Erythroblast (primary cell): ENCODE measurements at places on chromosomes 12 and 14.

DNA sequence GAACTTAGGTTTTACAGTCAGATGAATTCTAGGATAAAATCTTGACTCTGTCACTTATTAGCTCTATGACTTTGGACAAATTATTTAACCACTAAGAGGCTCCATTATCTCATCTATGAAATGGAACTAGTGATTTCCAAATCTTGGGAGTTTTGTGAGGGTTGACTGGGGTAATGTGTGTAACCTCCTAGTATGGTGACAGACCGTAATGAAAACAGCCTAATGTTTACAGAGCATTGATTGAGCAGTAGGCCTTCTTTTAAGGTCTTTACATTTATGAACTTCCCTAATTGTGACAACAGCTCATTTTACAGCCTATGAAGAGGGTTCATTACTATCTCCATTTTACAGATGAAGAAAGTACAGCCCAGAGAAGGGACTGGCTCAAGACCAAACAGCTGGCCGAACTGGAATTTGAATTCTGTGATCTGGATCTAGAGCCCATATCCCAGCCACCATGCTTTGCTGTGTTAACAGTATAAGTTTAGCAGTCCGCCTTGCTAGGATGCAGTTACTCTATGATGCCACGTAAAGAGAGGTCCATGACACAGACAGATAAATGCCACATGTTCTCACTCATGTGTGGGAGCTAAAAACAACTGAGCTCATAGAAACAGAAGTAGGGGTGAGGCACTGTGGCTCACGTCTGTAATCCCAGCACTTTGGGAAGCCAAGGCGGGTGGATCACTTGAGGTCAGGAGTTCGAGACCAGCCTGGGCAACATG is 9.1 kb upstream of the FBXL14 start:
- no peak for DNase-seq

- DNase-seq = no peak
Measured at GRCh38 chr12:98828802-98829600, 183.9 kb downstream of the APAF1 start.

DNA sequence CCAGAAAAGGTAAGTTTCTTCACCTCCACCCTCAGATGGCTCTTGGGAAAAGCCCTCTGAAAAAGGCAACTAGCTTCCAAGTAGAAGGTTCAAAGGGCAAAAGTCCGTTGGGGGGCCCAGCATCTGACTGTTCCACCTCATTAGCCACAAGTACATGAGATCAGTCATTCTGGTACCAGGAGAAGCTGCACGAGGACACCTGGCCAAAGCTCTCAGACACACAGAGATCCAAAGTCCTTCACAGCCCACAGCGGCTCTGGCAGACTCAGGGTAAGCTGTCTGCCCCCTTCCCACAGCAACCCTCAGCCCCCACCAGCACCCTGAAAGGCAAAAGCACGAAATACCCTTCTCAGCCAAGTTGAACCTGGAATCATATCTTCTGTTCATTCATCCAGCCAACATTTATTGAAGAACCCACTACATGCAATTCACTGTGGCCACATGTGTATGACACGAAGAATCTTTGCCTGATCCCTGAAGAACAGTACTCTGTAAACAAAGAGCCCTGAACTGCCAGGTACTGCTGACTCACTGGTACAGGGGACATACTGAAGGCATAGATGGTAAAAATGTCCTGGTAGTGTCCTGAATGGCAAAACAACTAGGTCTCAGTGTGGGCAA is 19.0 kb downstream of the SLC7A7 start:
- no peak for DNase-seq

- DNase-seq = no peak
Measured at GRCh38 chr12:24770821-24771220, 178.1 kb downstream of the BCAT1 start.

DNA sequence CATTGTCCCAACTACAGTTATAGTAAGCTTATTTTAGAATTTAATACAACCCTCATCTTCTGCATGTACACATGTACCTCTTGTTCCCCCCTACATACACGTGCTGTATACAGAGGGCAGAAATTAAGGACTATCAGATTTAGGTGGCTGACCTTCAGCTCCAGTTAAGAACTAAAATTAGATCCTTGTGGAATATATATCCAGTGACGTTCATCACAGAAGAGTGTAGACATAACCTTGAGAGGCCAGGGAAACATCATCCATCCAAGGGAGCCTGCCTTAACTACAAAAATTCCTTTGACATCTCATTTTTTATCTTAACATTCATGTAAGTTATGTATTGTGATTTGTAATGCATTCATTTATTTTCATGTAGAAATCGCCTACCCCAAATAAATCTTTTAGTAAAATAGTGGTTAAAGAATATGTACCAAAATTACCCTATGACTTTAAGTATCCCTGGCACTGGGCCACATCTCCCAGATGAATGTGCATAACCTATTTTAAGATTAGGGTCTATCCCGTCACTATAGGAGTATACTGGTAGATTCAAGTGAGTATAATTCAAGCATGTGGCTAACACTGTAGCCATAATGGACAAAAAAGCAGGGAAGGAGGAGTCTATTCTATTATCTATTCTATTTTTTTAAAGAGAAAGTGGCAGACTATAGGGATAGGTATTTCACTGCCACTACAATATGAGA is 27.5 kb downstream of the RIC8B start:
- DNase-seq = peak; percentile 3

DNA sequence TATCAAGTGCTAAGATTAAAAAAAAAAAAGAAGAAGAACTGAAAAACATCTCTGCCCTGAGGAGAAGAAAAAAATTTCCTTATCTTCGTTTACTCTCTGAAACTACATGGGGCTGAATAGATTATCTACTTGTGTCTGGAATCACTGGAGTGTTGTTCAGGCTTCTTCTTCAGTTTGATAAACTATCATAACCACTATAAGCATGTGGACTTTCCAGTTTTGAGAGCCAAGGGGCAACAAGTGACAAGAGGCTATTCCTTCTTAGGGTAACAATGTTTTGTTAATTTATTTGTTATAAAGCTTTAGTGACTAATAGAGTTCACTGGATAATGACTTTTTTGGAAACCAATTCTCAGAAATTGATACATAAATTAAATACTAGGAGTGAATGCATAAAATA is 19.9 kb upstream of the RASSF8 start:
- no peak for DNase-seq

- no peak for DNase-seq
Measured at GRCh38 chr12:49909826-49910225, 6.1 kb upstream of the FAIM2 start.

- peak; percentile 81 for DNase-seq
Measured at GRCh38 chr12:125110641-125111360, 45.6 kb downstream of the AACS start.

GRCh38 chr12:1348606-1349005 is 245.8 kb downstream of the FBXL14 start:
- no peak for DNase-seq

DNA sequence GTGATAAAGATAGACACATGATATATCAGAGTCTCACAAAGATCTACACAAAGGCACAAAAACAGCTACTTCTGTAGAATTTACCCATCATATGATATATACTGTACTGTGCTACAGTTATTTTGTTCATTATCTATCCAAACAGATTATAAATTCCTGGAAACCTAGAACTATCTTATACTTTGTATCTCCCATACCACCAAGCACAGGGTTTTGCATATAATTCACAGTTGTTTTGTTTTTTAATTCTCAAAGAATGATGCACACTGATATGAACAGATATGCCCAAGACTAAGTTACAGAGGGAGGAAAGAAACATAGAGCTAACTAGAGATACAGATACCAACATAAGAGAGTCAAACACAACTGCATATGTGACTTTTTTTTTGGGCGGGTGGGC is 3.4 kb downstream of the PRKAG1 start:
- DNase-seq = peak; percentile 55

DNA sequence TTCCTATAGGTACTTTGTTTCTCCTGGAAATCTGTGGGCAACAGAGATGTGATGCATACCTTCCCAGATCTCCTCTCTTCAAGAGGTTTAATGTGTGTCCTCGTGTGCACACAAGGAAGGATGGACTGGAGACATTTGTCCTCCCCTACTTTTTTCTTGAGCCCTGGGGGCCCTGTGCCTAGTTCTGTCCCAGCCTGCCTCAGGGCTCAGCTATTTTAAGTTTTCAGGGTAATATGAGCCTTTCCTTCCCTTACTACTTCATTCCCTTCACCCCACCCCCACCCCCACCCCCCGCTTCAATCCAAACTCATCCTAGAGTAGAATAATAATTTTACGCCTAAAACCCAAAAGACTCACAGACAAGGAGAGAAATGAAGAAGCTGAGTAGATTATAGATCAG is 446 bp downstream of the STAC3 start:
- no peak for DNase-seq

DNA sequence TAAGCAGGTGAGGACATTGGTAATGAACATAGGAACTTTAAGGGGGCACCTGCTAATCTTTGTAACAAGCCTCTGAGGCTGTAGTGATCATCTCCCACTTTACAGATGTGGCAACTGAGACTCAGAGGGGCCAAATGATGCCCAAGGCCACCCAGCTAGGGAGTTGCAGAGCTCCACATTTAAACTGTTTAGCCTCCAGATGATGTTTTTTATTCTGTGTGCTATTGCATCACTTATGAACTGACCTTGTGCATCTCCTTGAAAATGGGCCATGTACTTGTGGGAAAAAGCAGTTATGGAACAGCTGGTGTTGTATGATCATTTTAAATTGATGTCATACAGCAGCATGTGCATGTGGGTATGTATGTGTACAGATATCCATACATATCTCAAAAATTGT is 41.4 kb downstream of the TPCN1 start:
- DNase-seq = peak; percentile 13

DNA sequence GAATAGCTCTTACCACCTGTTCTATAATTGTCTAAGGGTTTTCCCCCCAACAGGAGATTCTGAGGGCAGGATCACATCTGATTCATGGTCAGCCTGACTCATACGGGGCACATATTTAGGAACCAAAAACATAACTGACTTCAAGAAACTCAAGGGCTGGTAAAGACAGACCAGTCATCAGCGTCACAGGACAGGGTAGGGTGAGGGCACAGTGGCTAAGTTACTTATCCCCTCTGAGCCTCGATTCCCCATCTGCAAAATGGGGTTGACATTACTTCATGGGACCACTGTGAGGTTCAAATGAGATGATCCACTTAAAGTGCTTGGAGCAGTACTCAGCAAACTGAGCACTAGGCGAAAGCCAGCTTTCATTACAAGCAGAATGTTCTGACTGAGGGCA is 606 bp downstream of the CINP start:
- DNase-seq = peak; percentile 60

- DNase-seq = peak; percentile 61
Measured at GRCh38 chr14:24231263-24232120, 675 bp downstream of the NEDD8 start.

DNA sequence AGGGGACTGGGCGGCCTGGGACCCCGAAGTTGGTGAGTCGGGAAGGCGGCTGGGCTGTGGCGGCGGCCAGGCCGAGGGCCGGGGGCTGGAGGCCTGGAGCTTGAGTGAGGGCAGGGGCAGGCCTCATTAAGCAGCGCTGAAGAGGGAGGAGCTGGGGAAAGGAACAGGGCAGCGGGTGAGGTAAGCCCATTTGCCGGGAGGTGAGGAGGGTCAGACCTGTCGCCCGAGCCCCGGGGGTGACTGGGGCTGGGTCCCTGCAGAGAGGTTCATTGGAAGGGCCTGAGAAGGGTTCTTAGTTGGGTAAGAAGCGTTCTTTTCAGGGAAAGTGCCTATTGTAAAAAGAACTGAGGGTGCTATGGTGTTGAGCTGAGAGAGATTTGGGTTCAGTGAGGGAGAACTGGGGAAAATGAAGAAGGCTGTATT is 441 bp downstream of the RAB5B start:
- peak; percentile 69 for DNase-seq

GRCh38 chr14:72049462-72049861 is 117.2 kb downstream of the RGS6 start:
- peak; percentile 29 for DNase-seq

DNA sequence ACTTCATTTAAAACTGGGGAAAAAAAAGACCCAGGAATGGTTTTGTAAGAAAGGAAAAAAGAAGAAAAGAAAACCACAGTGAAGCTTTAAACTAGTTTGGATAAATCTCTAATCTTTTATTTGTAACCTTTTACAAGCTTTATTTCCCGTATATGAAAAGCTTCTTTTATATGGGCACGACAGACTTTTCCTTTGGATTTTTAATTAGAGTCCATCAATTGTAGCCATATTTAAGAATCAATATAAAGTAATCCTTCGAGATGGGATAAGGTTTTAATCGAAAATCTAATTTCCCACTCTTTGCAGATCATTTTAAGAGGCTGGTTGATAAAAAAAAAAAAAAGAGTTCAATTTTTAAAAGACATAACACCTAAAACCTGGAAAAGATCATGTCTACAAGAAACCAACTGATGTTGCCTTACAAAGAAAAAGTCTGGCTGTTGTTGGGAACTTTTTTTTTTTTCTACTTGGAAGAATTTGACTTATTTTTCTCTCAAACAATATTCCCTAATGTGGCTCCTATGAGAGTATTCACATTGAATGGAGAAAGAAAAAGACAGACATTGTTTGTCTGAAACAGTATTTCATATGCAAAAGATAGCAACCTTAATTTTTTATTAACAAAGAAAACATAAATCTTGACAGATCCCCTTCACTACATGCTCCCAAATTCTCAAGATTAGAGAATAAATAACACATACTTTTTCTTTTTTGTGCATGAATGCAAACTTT is 4.9 kb upstream of the OTX2 start:
- DNase-seq = no peak

DNA sequence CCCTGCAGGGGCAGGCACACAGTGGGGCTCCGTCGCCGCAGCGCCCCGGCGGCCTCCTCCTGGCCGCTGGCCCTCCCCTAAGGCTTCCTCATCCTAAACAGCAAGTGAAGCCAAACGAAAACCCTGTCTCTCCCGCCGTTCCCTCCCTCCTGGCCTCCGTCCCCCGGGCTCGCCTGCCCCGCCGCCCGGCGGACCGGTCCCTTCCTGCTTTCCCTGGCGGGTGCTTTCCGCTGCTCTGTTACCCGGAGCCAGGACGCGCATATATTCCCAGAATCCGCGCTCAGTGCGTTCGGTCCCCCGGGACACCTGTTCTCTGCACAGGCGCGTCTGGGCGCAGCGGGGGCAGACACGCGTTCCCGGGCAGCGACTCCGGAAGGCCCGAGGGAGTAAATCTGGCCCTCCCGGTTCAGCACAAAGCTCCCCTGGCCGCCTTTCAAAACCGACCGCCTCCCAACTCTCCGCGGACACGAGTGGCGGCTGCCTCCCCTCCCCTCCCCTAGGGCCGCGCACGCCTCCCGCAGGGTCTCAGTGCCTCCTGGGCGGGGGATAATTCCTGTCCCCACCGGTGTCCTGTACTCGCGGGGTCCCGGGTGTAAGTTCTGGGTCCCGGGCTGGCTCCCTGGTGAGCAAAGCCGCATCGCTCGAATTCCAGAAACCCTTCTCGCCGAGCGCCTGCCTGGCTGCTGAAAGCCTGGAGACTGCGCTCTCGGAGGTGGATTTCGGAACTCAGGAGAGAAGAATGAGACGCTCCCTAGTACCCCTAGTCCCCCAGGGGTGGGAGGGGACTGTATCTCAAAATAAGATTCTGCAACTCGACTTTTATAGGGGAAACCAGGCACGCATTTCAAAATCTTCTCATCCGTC is 21.4 kb upstream of the CEP170B start:
- DNase-seq = no peak

GRCh38 chr12:131075611-131076010 is 121.9 kb downstream of the ADGRD1 start:
- DNase-seq = no peak

GRCh38 chr12:107684029-107684795 is 1.4 kb upstream of the PWP1 start:
- no peak for DNase-seq
